ENCODE measurements at places on chromosomes 7 and 10.

GRCh38 chr10:61313460-61313859, 139.7 kb downstream of the TMEM26 start:
- no peak for DNase-seq

GRCh38 chr10:35668865-35669650, 27.0 kb upstream of the FZD8 start:
- DNase-seq, result no peak

- no peak for DNase-seq
Observed at GRCh38 chr7:32415519-32415918, 74.7 kb downstream of the LSM5 start.

- no peak for DNase-seq
Observed at GRCh38 chr7:156589808-156590207, 50.8 kb upstream of the RNF32 start.

DNA sequence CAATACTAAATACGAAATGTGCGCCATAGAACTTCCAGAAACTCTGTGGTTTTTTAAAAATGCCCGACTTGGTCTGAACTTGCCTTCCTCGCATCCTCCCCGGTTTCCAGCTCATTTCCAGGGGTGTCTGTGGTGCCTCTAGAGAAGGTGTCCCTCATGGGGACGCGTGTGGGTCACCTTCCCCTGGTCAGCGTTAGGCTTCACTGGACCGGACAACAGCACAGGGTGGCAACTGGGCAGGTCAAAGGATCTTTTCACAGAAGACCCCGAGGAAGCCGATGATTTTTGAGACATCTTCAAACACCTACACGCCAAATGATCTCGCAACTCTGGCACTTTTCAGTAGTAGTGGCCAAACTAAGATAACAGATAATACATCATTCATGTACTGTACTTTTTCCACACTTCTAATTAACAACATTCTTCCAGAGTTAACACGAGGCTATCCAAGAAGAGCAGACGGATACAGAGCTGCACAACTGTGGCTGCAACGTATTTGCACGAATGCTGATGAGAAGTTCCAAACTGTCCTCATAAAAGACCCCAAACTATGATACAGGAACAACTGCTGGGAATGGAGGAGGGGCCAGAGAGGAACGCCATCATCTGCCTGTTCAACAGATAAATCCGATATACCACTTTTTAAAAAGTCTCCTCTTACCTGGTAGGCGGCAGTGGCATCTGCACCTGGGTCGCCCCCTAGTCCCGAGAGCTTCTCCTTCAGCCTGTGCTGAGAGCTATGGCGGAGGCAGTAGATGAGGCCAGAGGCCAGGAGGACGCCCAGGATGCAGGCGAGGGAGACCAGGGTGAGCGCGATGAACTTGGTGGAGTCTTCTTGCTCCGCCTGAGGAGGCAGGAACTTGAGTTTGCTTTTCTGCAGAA, 345.5 kb downstream of the DNAJB6 start:
- DNase-seq, result no peak

- no peak for DNase-seq
Observed at GRCh38 chr7:157425137-157425731, 88.4 kb downstream of the DNAJB6 start.

DNA sequence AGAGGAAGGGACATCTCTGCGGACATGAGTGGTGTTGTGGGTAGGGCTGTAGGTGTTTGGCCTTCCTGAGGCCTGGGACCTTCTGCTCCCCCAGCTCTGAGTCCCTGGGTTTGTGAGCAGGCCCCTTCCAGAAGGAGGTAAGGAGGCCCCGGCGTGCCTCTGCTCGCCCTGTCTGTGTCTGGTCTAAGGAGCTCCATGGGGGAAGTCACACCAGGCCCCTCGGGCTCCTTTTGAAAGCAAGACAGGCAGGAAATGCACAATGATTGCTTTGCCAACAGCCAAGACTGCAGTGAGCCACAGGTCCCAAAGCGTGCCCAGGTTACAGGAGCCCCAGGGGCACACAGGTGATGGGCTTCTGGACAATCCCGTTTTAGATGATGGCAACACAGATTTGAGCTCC, 89.5 kb downstream of the FAM53B start:
- DNase-seq, result no peak

- no peak for DNase-seq
Observed at GRCh38 chr10:64682043-64682442, 1160.8 kb downstream of the REEP3 start.

DNA sequence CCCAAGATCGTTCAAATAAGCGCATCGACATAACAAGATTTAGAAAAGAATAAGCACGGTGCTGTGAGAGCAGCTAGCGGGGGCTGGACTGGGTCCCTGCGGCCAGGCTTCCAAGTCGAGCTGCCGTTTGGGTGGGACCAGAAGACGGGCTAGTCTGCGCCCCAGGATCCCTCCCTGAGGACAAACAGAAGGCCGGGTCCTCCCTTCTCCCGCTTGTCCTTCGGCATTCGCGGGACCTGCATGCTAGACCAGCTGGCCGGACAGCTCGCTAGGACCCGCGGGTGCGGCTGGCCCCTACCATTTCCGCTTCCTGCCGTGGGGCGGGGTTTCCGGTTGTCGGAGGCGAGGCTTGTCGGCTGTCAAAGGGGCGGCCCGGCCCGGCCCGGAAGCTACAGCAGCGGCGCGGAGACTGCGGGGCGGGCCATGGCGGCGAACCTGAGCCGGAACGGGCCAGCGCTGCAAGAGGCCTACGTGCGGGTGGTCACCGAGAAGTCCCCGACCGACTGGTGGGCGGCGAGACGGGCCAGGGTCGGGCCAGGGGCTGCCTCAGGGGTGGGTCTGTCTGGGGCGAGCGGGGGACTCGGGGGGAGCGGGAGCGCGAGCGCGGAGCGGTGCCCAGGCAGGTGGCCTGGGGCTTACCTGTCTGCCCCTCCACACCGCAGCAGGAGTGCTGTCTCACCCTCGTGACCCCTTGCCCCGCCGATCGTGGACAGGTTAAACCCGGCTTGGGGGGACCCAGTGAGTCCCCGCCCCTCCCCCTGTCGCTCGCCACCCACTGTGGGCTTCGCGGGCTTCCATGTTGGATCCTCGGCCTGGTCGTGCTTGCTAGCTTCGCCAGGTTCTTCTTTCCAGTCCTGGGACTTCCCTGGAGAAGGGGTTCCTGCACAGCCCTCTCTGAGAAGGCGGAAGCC, at the start of gene DBNL:
Gene DBNL (plus strand): TSS at position 388 of the 911 bp plus-strand sequence. CDS start 36 bp downstream, at position 424.
- DNase-seq, result peak; percentile 66

- no peak for DNase-seq
Observed at GRCh38 chr7:137480824-137481365, 137.4 kb upstream of the PTN start.

DNA sequence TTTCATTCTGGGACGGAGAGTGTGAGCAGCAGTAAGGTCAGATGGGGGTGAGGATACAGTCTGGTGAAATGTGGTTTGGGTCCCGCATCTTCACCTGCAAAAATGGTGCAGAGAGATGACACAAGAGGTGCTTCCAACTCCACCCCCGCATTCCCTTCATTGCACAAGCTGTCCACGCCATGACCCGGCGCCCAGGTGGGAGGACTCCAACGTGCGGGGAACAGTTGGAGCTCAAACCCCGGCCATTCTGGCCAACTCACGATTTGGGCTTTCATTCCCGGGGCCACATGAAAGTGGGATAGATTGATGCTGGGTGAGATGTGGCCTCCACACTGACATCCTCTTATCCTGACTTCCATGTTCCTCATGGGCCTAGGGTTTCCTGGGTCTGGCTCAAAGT, 34.6 kb upstream of the ZNF273 start:
- no peak for DNase-seq

GRCh38 chr7:54179321-54180029, 362.7 kb upstream of the VSTM2A start:
- DNase-seq, result no peak

DNA sequence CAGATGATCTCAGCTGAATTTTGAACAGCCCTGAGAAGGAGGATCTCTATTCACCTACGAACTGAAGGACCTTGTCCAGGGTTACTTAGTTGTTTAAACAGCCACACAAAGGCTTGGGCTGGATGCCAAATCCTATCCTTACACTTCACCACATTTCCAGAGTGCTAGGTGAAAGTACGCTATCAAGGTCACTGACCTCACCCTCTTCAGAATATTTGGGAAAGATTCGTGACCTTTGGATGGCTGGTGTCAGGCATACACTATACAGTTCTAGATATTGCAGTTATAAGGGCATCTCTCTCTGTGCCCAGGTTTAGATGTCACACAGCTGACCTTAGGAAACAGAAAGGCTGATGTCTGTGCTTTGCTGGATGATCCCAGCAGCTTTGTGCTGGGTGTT, 61.2 kb upstream of the ABLIM1 start:
- no peak for DNase-seq

- no peak for DNase-seq
Observed at GRCh38 chr7:96407427-96407826, 85.5 kb upstream of the SLC25A13 start.

GRCh38 chr10:73800560-73801252, 10.7 kb downstream of the NDST2 start:
- no peak for DNase-seq

- DNase-seq, result no peak
Observed at GRCh38 chr10:34480345-34480744, 334.8 kb downstream of the PARD3 start.

DNA sequence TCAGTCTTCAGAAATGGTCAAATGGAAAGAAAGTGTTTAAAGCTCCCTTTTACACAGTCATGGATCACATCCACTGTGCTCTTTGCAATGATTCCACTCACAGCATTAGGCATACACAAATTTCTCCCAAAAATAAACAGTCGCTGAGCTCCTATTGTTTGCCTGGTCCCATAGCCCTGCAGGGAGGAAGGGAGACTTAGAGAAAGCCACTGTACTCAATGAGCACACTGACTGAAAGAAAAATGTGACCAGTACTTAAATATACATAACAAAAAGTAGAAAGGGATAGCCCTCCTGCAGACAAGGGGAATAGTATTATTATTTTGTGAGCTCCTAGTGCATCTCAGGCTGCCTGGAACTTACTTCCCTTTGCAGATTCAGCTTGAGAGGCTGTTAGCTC, 853.2 kb downstream of the GRID1 start:
- DNase-seq, result no peak

Data from NCI-H1436 (cell line).